ENCODE measurements at places on chromosomes 11 and 22.

DNA sequence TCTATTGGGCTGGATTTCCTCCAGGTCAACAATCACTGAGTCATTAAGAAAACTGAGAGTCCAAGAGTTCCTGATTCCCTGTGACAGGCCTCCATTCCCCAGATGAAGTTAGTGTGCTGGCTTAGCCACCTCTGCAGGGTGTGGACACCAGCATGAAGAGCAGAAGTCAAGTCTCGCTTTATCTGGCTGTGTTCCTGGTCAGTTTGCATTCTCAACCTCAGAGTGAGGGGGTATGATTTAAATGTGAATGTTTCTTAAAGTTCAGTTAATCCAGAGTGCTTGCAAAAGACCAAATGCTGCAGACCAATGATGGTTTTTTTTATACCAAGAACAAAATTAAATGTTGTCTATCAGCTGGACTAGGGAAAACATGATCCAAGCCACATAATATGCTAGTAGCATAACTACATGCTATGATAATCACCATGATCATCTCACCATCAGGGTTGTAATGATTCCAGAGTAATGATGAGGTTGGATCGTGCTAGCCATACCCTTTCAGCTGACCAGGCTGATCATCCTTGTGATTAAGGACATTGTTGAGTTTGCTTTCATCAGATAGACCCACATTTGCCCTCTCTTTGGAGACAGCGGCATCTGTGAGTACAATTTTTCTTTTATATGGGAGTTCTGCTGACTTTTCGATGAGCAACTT, 145.8 kb upstream of the ARHGAP20 start:
- no peak for DNase-seq

- no peak for DNase-seq
These were observed 1.1 kb upstream of the VSIG2 start for GRCh38 chr11:124753205-124753604.

DNA sequence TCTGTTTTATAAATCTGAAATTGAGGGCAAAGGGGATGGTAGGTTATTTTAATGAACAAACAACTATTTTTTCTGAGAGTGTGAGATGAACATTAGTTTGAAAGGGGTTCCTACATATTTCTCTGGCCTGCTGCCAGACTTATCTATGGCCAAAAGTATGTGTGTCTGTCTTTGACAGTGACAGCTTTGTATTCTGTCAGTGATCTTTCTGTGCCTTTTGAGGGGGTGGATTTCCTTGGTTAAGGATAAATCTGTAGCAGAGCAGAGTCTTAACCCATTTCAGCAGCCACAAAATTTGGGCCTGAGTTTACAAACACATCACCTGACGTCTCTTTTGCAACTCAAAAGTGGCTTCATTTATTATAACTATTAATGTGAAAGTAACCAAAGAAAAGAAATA, 30.9 kb downstream of the ZFTA start:
- DNase-seq, result no peak

GRCh38 chr22:37588546-37589215, 8.8 kb upstream of the LGALS2 start:
- DNase-seq, result no peak

DNA sequence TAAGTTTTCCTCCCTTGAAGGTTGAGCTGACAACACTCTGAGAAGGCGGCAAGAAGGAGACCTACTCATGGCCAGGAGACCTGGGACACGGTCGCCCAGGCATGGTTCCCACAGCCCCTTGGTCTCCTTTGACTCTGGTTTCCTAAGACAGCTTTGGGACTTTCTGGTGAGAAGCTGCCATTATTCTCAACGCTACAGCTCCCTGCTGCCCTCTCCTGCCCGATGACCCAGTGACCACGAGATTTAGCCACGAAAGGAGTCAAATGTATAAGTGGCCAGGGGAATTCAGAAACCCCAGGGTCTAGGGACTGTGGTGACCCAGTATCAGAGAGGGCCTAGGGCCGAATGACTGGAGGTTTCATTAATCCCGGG, 699 bp upstream of the SDF2L1 start:
- no peak for DNase-seq

DNA sequence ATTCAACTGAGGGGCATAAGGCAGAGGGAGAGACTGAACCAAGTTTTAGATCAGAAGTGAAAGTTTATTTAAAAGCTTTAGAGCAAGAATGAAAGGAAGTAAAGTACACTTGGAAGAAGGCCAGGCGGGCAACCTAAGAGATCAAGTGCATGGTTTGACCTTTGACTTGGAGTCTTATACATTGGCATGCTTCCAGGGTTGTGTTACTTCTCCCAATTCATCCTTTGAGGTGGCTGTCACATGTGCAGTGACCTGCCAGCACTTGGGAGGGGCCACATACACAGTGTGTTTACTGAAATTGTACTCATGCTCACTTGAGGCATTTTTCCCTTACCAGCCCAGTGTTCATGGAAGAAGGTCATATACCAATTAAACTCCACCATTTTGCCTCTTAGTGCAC, 30.4 kb downstream of the CYP2R1 start:
- DNase-seq, result no peak

GRCh38 chr11:32262367-32262766, 171.5 kb downstream of the RCN1 start:
- no peak for DNase-seq

GRCh38 chr22:37163575-37164504, 14.1 kb upstream of the IL2RB start:
- DNase-seq, result no peak

GRCh38 chr11:61297746-61298145, 2.6 kb upstream of the VWCE start:
- DNase-seq, result no peak

- peak; percentile 45 for DNase-seq
These were observed 913 bp downstream of the ZNHIT2 start for GRCh38 chr11:65116370-65117205.

DNA sequence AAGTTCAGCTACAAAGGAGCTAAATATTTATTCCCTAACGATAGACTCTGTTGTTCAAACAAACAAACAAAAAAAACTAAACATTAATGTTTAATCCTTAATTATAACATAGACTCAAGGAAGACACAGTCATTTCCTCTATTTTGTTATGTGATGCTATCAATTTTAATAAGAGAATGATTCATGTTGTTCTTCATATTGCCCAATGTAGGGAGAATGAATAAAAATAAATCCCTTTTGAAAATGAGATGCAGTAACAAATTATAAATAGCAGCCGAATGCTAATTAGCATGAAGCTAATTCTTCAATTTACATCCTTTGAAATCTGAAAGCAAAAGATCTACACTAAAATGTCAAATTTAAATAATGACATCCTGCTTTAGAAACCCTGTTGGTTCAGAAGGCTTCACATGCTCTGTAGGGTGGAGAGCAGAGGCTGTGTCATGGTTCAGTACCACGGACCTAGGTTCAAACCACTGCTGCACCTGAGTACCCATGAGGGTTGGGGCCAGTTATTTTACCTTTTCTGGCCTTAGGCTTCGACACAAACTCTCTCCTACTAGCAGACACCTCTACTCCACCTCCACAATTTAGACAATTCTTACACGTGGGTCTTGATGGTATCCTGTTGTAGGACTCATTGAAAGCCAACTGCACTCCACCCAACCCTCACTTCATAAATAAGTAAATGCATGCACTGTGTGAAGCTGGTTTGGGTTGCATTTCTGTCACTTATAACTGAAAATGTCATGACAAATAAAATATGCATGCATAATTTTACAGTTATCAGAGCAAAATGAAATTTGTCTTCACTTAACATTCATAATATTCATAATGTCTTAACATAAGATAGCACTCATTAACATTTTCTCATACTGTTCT, 89.0 kb downstream of the RRAS2 start:
- no peak for DNase-seq
